ENCODE measurements at places on chromosomes 7 and 10.
A peak's percentile ranks its signal among the peaks of the same experiment; 100 is the strongest.

DNA sequence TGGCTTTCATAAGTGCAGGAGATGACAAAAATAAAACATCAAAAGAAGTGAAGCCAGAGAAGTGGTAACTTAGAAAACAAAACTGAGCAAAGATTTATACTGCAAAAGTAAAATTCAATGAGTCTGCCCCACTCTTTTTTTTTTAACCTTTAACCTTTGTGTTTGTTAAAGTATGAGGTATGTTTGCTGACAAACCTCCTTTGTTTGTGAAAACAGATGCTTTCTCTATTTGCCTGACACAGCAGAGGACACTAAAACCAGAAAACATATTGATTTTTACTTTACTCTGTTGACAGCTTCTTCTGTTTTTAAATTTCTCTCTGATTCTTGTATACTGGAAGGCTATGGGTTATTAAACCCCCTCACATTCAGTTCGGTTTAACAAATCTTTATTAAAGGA is 57.6 kb downstream of the SGMS1 start:
- DNase-seq, result no peak

DNA sequence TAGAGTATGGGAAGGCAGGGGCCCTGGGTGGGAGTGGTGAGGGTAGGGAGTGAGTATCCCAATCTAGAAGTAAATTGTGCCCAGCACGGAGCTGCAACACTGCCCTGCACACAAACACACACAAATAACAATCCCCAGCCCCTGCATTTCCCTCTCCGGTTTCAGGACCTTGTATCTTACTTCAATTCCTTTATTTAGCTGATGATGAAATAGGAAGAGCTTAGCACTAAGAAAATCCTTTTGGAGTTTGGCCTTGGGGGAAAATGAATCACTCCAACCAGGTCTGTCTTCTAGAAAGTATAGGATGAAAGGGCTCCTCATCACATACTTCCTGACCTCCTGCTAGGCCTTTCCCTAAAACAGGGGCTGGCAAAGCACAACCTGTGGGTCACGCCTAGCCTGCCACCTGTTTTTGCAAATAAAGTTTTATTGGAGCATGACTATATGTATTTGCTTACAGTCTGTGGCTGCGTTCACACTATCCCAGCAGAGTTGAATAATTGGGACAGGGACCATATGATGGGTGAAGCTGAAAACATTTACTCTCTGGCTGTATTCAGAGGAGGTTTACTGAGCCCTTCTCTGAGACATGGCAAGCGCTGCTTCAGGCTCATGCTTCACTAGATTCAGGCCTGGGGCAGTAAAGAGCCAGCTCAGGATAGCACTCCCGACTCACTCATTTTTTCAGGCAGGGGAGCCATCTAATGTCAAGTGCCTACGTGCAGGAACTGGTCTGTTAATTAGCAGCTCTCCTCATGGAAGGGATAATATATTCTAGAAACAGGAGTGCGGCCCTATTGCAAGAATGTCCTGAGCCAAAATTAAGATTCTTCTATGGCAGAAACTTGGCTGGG is 111.0 kb downstream of the EGFR start:
- no peak for DNase-seq

GRCh38 chr7:89757910-89758309 is 396.4 kb upstream of the STEAP1 start:
- DNase-seq, result no peak

DNA sequence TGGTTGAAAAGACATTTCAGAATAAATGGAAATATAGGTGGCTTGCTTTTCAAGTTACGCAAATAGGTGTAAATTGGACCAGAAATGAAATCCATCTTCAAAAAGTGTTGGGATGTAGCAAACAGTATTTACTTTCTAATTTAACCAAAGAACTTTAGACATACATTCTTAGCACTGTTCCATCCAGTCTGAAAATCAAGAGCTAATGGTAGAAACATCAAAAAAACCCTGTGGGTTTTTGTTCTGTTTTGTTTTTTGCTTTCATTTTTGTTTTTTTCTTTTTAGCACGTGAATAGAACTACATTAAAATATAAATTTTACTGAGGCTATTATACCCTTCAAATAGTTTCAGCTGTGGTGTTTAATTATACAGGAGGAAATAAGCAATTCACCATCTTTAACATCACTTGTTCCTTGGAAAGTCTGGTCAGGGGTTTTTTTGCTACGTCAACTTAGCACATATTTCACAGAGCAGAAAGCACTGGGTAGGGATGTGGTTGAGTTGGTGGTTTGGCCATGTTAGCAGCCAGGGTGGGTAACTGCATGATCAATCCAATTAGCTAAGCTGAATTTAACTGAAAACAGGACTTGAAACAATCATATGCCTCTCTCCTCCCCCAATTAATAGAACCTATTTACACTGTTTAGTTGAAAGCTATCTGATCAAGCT is 275.4 kb upstream of the PFKP start:
- DNase-seq, result no peak

GRCh38 chr7:158016180-158017097 is 571.2 kb downstream of the PTPRN2 start:
- DNase-seq, result no peak

- DNase-seq, result no peak
Observed at GRCh38 chr7:100584054-100584682, 1.8 kb downstream of the LRCH4 start.

- DNase-seq, result no peak
Observed at GRCh38 chr7:92231-92674, 100.1 kb upstream of the FAM20C start.

GRCh38 chr10:117662751-117663540 is 120.4 kb downstream of the EMX2 start:
- DNase-seq, result no peak

DNA sequence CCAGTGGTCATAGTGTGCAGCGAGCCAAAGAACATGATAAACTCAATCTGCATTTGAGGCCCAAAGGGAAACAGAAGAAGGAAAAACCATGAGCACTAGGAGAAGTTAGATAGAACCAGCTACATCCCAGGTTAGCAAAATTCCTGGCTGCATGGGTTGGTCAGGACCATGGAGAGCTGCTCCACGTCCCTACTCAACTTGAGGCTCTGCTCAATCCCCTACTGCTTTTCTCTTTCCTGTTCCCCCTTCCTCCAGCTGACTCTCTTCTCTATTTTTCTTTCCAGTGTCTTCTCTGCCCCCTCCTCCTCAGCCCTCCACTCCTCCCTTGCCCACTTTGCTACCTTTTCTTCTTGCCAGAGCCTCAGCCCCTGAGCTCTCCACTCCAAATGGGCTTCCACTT is 21.9 kb upstream of the VSIR start:
- no peak for DNase-seq

DNA sequence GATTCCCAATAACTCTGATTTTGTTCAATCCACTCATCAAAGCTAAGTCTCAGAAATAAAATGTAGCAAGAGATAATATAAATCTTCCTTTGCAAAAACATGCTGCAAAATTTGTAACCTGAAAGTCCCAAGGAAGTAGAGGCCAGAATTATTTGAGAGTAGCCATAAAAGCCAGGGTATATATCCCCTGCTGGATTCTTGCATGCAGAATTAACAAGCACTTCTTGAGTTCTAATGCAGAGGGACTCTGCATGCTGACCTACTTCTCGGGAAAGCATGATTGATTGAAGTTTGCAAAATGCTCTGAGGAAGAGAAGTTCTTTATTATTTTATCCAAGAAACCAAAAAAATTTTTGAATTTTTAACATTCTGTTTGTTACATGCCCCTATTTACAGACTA is 121.6 kb downstream of the THSD7A start:
- no peak for DNase-seq

GRCh38 chr10:13765641-13766341 is 179.0 kb downstream of the PRPF18 start:
- no peak for DNase-seq

DNA sequence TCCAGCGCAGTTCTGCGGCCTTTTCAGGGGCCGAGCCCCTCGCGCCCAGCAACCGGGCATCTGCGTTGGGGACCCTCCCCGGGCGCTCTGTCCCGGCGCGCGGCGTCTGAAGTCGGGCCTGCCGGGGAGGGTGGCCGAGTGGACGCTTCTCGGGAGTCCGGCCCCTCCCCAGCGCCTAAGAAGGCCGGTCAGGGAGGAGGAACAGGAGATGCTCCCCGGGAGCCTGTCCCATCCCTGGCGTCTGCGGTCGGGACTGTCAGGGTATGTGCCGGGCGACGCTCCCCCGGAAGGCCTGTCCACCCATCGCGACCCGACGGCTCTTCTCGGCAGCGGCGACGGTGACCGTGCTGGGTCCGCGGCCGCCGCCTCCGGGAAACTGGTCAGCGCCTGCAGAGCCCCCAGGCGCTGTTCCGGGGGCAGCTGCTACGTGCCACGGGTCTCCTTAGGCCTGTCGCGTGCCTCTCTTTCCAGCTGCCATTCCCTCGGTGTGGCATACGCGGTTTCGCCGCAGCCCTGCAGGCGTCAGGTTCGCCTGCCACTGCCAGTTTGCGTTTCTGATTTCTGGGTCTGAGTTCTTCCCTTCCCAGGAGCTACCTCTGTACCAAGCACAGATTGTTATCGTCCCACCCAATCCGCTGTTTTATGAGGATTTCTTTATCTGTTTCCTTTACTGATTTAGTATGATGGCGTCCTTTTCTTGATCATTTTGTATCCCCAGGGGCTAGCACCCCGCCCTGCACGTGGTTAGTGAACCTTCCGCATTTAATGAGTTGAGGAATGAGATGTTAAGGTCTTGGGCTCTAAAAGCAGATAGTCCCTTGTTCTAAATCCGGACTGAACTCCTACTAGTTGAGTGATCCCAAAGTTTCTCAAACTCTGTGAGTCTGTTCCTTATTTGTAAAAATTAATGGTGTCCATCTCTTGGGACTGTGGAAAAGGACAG is 782 bp downstream of the IFIT5 start:
- DNase-seq, result peak; percentile 46

GRCh38 chr10:132364594-132364970 is 32.4 kb upstream of the PWWP2B start:
- no peak for DNase-seq

DNA sequence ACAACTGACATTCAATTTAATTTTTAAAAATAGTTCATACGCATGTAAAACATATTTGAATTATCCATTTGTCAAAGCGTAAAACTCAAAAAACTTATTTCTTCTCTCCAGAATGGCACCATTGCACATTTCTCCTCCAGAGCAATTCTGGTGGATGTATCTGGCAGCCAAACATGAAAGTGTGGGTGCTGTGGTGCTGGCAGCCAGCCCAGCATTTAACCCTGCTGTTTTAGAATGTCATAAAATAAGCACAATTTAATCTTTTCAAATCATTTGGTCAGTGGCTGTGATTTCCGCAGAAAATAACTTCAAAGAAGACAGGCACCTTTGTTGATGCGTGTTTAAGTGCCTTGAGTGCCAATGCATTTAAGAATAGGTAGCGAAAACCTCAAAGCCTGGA is 302.7 kb upstream of the MEOX2 start:
- no peak for DNase-seq

- no peak for DNase-seq
Observed at GRCh38 chr7:107435749-107436148, 34.1 kb upstream of the GPR22 start.

GRCh38 chr10:13383399-13383761 is 35.3 kb upstream of the SEPHS1 start:
- DNase-seq, result no peak

DNA sequence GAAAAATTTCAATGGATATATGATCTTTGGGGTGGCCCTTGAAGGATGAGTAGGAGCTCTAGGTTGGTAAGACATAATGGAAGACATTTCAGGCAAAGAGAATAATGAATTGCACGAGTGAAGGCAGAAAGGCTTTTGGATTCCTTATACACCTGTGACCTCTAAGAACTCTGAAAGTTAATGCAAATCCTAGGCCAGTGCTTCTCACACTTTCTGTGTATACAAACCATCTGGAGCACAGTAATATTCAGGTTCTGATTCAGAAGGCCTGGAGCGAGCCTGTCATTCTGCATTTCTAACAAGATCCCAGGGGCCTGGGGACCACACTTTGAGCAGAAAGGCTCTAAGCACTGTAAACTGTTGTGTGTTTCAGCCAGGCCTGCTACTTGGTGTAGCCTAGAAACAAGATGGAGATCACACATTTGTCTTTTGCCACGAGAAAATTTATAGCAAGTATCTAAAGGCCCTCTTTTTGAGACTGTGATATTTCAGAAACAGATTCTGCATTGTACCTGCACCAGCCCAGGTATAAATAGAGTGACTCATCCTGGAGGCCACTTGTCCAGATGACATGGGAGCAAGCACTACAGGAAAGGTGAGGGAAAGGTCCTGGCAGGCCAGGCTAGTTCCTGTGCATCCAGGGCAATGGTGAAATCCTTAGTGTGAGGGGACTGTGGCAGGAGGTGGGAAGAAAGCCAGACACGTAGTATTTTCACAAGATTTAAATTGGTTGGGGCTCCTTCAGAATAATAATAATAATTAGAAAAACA is 24.4 kb downstream of the MRPS33 start:
- DNase-seq, result no peak

GRCh38 chr7:75565132-75565837 is 73.2 kb downstream of the SPDYE5 start:
- peak; percentile 48 for DNase-seq

DNA sequence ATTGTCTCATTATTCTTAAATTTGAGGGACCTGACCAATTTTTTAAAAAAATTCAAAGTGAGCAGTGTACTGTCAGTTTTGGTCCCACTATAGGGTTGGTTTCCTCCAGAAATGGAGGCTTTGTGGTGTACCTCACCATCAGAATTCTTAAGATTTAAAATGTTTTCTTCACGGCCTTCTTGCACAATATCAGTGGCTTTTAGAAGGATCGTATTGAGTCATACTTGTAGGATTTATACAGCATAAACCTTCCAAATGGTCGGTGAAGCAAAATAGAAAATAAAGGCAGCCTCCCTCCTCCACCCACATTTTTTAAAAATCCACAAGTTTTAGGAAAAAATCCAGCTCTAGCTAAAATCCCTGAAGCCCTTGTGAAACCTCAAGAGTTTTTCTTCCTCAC is 126.4 kb downstream of the RNLS start:
- DNase-seq, result no peak

GRCh38 chr10:110501142-110501937 is 3.6 kb downstream of the DUSP5 start:
- DNase-seq, result peak; percentile 76

DNA sequence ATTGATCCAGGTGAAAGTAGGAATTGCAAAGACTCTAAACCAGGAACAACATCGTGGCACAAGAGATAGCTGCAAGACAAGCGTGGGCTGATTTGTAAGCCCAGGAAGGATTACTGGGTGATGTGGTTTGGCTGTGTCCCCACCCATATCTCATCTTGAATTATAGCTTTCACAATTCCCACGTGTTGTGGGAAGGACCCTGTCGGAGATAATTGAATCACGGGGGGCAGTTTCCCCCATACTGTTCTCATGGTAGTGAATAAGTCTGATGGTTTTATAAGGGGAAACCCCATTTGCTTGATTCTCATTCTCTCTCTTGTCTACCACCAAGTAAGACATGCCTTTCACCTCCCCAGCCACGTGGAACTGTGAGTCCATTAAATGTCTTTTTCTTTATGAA is 59.5 kb downstream of the ST8SIA6 start:
- no peak for DNase-seq

Measured in T1000 (cell line).